A172 (cell line): ENCODE measurements at places on chromosomes 13 and 19. TPM values are rescaled to one million over a fixed set of nuclear protein-coding genes. Genes with fewer than 3 reads are reported as not detected.

DNA sequence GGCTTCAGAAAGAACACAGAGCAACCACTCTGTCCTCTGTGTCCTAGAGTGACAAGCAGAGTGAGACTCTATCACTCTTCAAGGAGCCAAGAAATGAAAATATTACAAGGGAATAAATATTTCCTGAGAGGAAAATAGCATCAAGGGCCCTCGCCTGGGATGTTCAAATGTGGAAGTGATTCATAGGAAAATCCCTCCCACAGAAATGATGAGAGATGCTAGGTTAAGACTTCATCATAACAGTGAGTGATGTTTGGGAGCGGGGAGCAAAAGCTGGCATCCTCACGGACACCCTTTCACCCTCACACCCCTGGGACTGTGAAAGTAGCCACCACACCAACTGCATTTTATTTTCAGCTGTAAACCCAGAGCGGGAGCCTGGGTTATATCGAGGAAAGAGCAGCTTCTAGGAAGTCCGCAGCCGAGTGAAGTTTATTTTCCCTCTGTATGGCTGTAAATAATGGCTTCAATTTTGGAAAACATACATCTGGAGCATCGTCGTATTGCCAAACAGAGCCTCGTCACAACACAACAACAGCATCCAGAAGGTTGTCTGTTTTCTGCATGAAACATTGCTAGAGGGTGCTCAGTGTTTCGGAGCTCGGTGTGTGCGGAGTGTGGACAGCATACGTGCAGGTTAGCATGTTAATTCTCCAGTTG is 54.8 kb downstream of the DLEU7 start:
- DNase-seq: peak; percentile 21

- peak; percentile 38 for DNase-seq
These were observed 5.5 kb upstream of the IFI30 start for GRCh38 chr19:18167975-18168645.

DNA sequence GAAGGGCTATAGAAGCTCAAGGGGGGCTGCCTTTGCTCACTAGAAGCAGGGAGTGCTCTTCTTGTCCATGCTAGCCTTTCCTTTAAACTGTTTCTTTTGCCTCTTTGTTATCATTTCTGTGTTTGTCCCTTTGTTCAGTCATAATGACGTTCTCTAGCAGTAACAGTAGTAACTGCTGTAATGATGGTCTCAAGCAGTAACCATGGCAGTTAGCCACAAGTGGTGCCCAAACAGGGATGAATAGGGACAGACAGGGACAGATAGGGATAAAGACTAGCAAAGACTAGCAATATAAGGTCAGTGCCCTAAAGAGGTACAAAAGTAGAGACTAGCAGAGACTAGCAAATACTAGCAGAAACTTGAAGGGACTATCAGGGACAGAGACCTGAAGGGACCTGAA is 869.0 kb upstream of the PRR20A start:
- DNase-seq: no peak

The ADGRE2 gene
- 0.02 and 0.10 TPM in 2 replicates for total RNA-seq

The SLITRK6 gene
- total RNA-seq: 0.03 and 0.43 TPM in 2 replicates

The ACP7 gene
- 0.03 and 0.31 TPM in 2 replicates for total RNA-seq

GRCh38 chr19:3944018-3944721 is 11.3 kb downstream of the NMRK2 start:
- no peak for DNase-seq

The ZNF837 gene
- 3.7 and 5.7 TPM in 2 replicates for total RNA-seq

The PPM1N gene
- total RNA-seq: 0.31 and 3.6 TPM in 2 replicates

DNA sequence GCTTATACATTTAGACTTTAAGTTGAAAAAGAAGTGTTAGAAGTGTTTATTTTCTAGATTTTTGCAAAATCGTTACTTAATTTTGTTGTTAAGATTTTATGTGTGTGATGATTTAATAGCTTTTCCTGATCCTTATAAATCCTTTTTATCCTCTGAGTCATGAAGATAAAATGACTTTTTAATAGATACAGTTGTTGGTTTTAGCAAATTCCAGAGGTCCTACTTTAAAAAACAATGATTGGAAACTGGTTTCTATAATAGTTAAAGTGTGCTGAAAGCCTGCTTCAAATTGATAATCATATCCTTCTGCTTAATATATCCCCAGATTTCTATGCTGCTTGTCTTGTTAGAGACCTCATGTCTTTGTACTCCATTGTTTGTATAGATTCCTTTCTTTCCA is 39.0 kb downstream of the RNASEH2B start:
- DNase-seq: peak; percentile 12

DNA sequence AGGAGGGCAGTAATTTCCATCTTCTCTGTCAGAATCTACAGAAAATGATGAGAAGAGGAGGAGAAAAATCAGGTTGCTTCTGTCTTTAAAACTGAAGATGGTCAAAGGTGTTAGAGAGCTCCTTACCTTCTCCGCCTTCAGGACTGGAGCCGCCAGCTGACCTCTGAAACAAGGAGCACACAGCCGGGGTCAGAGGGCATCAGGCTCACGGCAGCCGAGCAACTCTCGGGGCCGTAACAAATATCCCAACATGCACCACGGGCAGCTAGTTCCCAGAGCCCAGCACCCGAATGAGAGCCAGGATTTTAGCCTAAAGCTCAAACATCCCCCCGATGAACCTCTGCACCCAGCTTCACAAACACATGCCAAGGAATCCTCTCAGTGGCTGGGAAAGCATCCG is 27.6 kb downstream of the CAPS start:
- DNase-seq: no peak

DNA sequence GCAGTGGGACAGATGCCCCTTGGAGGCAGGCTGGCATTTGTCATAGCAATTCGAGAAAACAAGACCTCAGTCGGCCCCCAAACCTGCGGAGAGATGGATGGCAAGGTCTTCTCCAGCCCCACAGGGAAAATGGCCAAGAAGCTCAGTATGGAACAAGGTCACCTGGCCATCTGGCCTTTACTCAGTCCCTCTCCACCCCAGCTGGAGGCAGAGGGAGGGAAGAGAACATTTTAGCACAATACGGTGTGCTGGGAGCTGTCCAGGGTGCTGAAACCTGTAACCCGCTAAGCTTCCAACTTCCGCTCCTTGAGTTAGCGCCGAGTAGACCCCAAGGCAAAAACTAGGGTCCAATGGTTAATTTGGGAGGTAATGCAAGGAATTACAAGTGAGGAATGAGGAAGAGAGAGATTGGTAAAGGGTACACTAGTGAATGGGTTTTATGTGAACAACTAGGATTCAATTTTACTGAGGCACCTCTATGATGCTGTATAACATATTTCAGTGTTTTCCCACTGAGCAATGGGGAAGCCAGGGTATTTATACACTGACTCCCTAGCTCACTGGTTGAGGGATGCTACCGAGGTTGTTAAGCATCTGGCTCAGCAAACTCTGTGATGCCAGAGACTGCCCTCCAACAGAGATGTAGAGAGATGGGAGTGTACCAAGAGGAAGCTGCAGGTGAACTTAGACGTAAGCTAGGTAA is 64.3 kb downstream of the CACNA1A start:
- DNase-seq: peak; percentile 62

GRCh38 chr19:37669450-37669914 is 14.2 kb upstream of the ZFP30 start:
- DNase-seq: no peak

- DNase-seq: no peak
These were observed 12.8 kb downstream of the IQCN start for GRCh38 chr19:18261474-18261873.

The SLC7A9 gene
- not detected in 2 replicates for total RNA-seq

The SH2D3A gene
- not detected in 2 replicates for total RNA-seq

DNA sequence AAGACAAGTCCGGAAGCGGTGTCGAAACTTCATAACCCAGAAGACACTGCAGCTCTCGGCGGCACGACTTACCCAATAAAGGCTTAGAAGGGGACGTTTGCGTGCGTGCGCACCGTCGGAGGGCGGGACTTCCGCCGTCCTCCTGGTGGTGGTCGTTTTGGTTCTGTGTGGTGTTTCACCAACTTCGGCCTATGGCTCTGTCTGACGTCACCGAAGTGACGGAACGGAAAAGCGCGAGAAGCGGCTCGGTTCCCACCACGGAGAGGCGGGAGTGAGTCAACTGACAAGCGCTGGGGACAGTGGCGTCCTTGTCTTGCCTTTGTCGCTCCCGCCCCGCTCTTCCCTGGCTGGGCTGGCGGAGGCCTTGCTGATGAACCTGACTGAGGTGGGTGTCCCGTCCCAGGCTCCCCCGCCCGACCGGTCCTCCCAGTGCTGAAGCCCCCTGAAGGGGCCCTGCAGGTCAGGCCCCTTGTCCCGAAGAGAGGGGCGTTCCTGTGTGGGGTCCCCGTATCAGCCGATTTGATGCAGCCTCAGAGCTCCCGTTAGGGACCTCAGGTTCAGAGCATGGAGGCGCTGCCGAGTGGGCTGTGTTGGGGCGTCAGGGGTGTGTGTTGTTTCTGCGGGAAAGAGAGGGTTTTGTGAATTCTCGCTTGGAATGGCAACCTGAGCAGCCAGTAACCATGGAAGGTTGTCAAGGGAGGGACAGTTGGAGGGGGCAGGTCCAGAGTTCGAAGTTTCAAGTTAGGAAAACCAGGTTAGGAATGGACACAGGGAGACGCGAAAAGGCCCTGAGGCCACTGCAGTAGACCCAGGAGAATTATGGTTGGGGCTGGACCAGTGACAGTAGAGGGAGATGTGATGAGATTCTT is at the start of gene ZNF548:
Gene ZNF548, plus strand, starts transcription at position 125 of the 869 bp plus-strand sequence. Its CDS starts 246 bp downstream, at position 371.
- peak; percentile 99 for DNase-seq

- DNase-seq: no peak
These were observed 66.7 kb downstream of the FAM216B start for GRCh38 chr13:42847891-42848663.

The ZNF844 gene
- total RNA-seq: 0.12 TPM in 1 of 2 replicates, not detected in the other

- DNase-seq: no peak
These were observed 266.3 kb downstream of the LMO7 start for GRCh38 chr13:75902166-75903104.

DNA sequence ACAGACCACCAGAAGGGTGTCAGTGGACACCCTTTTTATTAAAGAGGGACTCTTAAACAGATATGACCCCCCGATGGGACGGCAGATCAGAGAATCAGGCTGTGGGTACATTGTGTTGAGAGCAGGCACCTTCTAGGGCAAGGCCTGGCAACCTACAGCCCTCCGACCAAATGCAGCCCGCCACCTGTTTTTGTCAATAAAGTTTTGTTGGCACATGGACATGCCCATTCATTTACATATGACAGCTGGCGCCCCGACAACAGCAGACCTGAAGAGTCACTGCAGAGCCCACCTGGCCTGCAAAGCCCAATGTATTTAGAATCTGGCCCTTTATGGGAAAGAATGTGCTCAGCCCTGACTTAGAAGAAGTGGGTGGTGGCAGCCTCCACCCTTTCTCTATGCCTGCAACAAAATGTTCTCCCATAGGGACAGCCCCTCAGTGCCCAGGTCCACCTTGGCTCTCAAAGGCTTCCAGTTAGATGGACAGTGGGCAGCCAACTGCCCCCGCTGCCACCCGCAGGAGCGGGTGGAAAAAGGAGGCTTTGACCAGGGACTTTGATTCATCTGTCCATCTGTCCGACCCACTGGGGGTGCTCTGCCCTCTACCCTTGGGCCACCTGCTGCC is 184.9 kb downstream of the PTPRS start:
- DNase-seq: no peak

The ATP8A2 gene
- 1.1 and 1.2 TPM in 2 replicates for total RNA-seq

The VSTM1 gene
- total RNA-seq: not detected in 2 replicates
